ENCODE measurements at places on chromosomes 13 and 19.

- no peak for DNase-seq
Observed at GRCh38 chr13:96958286-96958891, 35.9 kb downstream of the OXGR1 start.

GRCh38 chr13:38538422-38538821 is 148.5 kb upstream of the FREM2 start:
- DNase-seq, result no peak

GRCh38 chr13:69857183-69857821 is 250.3 kb upstream of the ATXN8OS start:
- DNase-seq, result no peak

- peak; percentile 94 for DNase-seq
Observed at GRCh38 chr19:55605207-55605636, 225 bp upstream of the ZNF865 start.

DNA sequence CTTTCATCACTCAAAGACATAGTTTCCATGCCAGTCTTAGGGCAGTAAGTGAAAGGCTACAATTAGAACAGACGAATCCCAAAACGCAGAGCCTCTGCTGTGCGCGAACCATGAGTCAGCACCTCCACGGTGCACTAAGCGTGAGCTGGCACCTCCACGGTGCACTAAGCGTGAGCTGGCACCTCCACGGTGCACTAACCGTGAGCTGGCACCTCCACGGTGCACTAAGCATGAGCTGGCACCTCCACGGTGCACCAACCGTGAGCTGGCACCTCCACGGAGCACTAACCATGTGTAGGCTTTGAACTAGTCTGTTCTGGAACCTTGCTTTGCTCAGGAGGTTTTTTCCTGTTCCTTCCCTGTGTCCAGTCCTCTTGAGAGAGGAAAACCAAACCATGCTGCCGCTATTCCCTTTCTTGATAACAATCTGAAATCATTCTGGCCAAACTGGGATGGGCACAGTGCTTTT is 120.6 kb downstream of the IRS2 start:
- DNase-seq, result no peak

DNA sequence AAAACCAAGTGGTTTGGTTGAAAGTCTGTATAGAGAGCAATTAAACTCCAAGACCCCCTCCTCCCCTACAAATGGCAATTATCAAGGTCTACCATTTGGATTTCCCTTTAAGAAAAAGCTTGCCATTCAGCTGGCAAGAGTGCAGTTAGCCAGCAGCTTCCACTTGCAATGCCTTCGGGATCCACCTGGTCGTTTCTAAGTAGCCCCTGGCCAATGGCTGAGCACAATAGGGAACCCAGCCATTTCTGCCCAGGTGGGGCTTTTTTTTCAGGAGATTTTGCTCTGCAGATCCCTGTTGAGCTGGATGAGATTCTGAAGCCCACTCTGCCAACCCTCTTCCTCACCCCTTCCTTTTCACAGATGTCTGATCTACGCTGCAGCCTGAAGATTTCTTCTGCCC is 26.3 kb downstream of the TGDS start:
- DNase-seq, result no peak

- DNase-seq, result no peak
Observed at GRCh38 chr13:81568824-81569223, 1227.9 kb upstream of the SPRY2 start.

GRCh38 chr13:22964245-22964966 is 216.4 kb upstream of the SGCG start:
- DNase-seq, result no peak

DNA sequence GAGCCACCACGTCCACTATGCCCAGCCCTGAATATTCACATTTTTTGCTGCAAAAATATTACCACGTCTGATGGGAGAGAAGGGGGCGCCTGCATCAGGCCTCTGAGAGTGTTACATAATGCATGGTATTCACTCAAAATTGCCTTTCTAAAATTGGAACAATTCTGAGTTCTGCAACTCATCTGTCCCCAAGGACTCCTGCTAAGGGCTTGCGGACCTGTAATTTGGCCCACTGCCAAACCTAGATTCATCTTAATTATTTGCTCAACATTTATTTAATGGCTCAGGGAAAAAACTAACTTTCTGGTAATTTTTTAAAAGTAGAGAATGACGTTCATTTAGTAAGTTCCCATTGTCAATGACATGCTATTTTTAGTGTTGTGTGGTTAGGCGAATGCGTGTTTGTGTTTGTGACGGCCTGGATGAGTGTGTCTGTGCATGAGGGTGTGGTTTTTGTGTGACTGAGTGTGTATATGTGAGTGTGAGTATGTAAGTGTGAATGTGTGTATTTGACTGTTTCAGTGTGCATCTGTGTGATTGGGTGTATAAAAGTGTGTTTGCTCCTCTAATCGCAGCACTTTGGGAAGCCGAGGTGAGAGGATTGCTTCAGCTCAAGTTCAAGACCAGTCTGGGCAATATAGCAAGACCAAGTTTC is 8.8 kb downstream of the INAFM1 start:
- no peak for DNase-seq

- no peak for DNase-seq
Observed at GRCh38 chr19:37078717-37079032, 442 bp downstream of the ZNF420 start.

GRCh38 chr19:510606-511100 is 3.4 kb downstream of the TPGS1 start:
- peak; percentile 83 for DNase-seq

GRCh38 chr19:9883231-9883758 is 48.2 kb downstream of the PIN1 start:
- DNase-seq, result no peak

- DNase-seq, result no peak
Observed at GRCh38 chr13:96248103-96248502, 158.2 kb downstream of the HS6ST3 start.

DNA sequence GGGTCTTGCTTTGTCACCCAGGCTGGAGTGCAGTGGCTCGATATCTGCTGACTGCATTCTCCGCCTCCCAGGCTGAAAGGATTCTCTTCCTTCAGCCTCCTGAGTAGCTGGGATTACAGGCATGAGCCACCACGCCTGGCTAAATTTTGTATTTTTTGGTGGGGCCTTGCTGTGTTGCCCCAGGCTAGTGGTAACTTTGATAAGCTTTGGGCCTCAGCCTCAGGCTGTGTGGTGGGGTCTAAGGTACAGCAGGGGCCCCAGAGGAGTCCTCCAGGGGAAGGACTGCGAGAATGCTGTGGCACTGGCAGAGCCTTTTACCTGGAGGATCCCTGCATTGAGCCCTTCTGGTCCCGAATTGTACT is 7.2 kb downstream of the DOT1L start:
- DNase-seq, result no peak

- DNase-seq, result no peak
Observed at GRCh38 chr19:2547721-2548120, 71.8 kb downstream of the GADD45B start.

GRCh38 chr13:20197361-20197834 is 4.7 kb upstream of the GJB2 start:
- no peak for DNase-seq

GRCh38 chr13:87376081-87376480 is 295.1 kb upstream of the SLITRK5 start:
- no peak for DNase-seq

DNA sequence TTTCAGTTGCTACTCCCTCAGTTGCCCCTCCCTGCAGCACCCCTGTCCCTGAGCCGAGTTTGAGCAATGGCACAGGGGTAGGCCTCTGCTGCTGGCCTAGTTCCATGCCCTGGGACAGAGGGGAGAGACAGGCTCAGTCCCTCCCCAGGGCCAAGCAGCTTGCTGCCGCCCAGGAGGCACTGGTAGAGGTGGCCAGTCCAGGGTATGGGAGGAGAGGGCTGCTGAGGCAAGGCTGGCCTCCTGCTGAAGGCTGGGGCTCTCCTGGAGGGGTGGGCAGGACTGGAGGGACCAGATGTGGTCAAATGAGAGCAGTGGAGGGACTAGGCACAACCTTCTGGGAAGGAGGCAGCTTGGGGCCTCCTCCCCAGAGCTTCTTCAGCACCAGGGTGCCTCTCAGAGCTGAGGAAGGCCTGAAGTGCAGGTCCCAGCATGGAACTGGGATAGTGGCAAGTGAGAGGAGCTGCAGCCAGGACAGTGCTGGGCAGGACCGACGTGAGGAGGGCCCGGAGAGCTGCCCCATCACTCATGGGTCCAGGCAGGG is 29.8 kb upstream of the VSTM2B start:
- DNase-seq, result no peak

GRCh38 chr19:4030981-4031380 is 23.4 kb downstream of the PIAS4 start:
- no peak for DNase-seq

- DNase-seq, result no peak
Observed at GRCh38 chr19:33273881-33274662, 28.3 kb downstream of the CEBPA start.

- DNase-seq, result peak; percentile 4
Observed at GRCh38 chr19:8305798-8306197, 2.4 kb downstream of the CD320 start.

- DNase-seq, result peak; percentile 40
Observed at GRCh38 chr19:3801412-3802096, 15.4 kb upstream of the MATK start.

- DNase-seq, result no peak
Observed at GRCh38 chr19:17136021-17136420, 60.4 kb downstream of the MYO9B start.

- no peak for DNase-seq
Observed at GRCh38 chr19:4015705-4016402, 8.3 kb downstream of the PIAS4 start.

- no peak for DNase-seq
Observed at GRCh38 chr13:99407906-99408702, 93.2 kb upstream of the TM9SF2 start.

DNA sequence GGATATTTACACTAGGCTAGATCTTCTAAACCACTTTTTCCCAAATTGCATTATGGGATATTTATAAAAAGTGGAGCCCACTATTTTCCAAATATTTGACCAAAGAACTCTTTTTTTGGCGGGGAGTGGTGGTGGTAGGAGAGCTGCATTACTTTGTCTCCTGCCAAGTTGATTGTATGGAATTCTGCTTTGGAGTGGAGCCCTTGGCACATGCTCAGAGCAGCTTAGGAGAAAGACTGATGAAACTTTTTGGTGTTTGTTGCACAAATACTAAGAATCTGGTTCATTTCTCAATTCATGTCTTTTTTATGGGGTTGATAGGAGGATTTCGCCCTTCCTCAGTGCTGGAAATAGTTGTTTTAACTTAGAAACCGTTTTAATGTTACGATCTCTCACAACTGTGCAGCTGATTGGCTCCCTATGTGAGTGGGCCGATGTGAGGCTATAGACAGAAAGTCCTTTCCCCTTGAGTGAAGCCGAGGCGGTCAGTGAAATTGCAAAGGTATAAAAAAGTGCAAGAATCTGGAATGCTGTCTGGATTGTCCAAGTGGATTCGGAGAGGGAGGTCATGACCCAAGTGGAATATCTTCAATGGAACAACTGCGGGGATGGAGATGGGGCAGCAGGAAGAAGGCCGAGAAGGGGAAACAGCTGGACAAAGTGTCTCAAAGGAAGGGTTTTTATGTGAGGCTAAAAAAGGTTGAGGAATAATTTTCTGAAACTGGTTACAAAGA is 415.9 kb downstream of the FGF9 start:
- DNase-seq, result no peak

- DNase-seq, result no peak
Observed at GRCh38 chr19:7832009-7832408, 2.0 kb downstream of the EVI5L start.

DNA sequence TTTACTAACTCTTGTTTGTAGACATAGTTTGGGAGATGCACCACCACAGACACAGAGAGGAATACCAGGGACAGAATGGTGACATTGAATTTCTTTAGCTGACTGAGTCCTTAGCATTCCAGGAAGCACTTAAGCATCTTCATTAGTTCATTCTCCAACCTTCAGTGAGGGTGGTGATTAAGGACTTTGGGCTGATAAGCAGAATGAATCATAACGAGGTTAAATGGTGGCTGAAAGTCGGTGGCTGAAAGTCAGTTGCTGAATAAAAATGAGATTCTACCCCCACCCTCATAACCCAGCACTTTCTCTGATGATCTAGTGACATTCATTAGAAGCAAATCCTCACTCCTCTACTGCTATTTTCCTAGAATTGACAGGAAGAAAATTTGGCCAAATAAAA is 10.6 kb downstream of the PCDH8 start:
- no peak for DNase-seq

DNA sequence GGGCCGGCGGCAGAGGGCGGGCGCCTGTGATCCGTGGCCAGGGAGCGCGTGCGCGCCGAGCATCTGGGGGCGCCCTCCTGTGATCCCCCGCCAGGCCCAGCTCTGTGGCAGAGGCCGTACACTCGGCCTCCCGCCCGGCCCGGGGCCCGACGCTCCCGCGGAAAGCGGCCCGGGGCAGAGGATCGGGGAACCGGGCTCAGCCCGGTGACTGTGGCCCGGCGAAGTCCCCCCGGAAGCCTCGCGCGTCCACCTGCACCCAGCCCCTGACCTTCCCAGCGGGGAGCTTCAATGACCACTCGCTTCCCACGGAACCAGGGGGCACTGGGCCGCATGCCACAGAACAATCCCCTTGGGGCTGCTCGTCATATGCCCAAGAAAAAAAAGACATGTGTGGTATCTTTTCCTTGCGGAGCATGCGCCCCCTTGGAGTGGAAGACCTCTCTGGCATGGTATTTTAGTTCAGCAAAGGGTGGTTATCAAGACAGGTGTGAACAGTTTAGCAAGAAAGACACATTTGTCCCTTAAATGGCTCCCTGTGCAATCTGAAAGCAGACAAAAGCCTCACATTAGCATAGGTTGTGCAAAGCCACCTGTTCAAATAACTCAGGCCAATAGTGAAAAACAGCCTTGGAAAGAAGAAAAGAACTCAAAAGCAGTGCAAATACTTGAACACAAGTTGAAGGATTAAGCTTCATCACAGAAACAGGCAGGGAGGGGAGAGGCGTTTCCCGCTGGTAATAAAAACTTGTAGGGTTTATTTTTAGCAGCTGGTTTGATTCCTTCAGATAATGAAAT is 290.9 kb upstream of the SOX21 start:
- DNase-seq, result no peak

GRCh38 chr13:27472941-27473340 is 22.6 kb upstream of the MTIF3 start:
- no peak for DNase-seq

- no peak for DNase-seq
Observed at GRCh38 chr13:76690611-76691010, 195.6 kb downstream of the KCTD12 start.

DNA sequence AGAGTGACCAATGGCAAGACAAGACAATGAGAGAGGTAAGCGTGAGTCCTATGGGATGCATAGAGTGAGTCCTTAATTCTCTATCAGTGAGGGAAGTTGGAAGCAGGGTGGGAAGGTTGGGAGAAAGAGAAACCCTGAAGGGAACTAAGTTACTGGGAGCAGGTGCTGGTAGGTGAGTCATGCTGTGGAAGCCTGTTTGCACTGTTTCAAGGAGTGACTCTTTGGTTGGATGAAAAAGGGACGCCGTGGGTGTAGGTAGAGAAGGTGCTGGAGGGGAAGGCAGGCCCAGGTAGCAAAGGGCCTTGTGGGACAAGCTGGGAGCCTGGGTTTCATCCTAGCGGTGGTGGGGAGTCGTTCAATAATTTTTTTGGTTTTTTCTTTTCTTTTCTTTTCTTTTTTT is 21.9 kb downstream of the IGFL1 start:
- DNase-seq, result no peak

- no peak for DNase-seq
Observed at GRCh38 chr13:30009411-30009810, 159.0 kb upstream of the UBL3 start.

GRCh38 chr19:4368128-4368820 is 24.9 kb downstream of the MPND start:
- peak; percentile 44 for DNase-seq

- DNase-seq, result peak; percentile 89
Observed at GRCh38 chr19:1266916-1267476, 2.1 kb upstream of the CIRBP start.
